BJ (cell line): ENCODE measurements at places on chromosomes 16 and 17.

DNA sequence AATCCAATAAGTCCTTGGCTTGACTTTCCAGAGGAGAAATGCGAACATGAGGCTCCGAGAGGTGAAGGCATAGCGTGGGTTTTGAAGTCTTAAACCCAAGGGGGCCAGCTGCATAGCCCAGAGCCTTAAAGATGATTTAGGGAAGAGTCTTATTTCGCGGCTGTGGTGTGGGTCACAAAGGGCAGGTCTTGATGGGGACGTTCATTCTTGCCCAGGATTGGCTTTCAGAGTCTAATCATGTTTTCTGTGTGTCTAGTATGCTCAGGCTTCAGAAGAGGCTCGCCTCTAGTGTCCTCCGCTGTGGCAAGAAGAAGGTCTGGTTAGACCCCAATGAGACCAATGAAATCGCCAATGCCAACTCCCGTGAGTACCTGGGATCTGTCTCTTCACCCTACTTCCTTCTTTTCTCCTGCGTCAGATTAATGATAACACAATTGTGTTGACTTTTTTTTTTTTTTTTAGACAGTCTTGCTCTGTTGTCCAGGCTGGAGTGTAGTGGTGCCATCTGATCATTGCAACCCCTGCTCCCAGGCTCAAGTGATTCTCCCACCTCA, 951 bp downstream of the RPL19 start:
- no peak for DNase-seq

- no peak for DNase-seq
These were observed 16.4 kb upstream of the CCL23 start for GRCh38 chr17:36034127-36034526.

- DNase-seq = no peak
These were observed 1.3 kb downstream of the CDR2 start for GRCh38 chr16:22372882-22373661.

- no peak for DNase-seq
These were observed 115.6 kb upstream of the CDH5 start for GRCh38 chr16:66250686-66251431.

DNA sequence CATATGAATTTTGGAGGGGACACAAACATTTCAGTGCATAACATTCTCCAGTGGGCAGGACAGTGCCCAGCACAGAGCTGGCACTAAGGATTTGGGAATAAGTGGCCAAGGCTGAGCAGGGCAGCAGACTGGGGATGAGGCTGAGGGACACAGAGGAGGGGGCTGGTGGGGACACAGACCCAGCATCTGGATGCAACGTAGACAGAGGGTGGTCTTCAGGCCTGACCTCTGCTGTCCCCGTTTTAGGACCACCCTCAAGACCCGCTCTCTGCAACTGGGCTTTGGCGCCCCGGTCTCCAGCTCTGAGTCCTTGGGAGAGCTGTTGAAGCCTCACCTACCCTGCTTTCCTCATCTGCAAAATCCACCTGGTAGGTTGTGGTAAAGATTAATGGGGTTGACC, 3.3 kb upstream of the PRSS33 start:
- DNase-seq = no peak

GRCh38 chr16:10868104-10868595, 8.9 kb upstream of the CIITA start:
- DNase-seq = no peak

- no peak for DNase-seq
These were observed 201.7 kb upstream of the NLRP1 start for GRCh38 chr17:5785867-5786509.

- DNase-seq = no peak
These were observed 418.5 kb upstream of the EEF2KMT start for GRCh38 chr16:5516115-5516514.

GRCh38 chr17:41615454-41615853, 2.9 kb upstream of the KRT16 start:
- DNase-seq = no peak

DNA sequence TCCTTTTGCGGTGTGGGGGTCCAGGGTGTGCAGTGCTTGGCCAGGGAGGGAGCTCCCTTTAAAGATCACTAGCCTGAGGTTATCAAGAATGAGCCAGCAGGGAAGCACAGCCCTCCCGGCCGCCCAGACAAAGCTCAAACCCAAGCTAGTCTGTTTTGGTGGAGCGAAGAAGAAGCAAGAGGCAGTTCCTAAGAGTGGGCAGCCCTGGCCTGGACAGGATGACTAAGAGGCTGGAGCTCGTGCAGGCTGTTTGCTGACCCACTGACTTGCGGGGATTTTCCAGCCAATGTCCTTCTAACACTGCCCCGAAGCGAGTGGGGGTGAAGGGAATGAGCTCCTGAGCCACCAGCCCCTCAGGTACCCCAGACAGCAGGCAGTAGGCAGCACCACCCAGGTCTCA, 134.4 kb downstream of the COPRS start:
- DNase-seq = no peak

DNA sequence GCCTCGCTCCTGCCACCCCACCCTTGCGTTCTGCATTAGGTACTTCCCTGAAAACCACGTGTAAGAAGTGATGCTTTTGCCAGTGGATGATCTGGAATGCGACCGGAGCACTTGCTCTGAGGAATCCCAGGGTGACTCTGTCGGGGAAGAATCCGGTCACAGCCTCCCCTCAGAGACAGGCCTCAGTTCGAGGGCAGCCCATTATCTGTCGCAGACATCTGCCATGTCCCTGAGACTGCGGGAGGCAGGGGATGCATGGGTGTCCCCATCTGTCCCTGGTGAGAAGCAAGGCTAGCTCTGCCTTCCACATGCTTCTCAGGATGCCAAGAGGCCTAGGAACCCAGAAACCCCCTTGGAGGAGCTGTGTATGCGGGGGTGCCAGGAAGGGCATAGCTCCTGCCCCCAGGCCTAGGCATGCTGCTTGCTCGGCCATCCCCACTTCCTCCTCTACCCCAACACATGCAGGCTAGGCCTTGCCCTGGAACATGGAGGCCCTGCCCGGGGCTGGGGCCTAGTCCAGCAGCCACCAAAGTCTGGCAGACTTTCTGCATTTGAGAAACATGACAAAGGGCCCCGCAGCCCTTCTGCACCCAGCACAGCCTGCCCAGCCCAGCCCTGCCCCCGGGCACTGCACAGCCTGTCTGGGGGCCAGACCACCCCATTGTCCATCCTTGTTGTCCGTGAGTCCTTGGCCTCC, 20.5 kb downstream of the MNT start:
- no peak for DNase-seq

DNA sequence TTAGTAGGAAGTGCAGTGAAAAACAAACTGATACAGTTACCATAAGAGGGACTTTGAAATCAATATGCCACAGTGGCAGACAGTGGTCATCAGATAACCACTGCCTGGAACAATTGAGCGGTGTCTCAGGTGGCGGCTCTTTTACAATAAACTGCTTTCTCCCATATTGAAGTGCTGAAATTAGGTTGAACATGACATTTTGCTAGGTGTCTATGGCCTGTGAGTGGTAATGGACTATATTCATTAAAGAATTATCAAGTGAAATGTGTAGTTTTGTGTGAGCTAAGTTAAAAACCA, 214.7 kb downstream of the RPTOR start:
- no peak for DNase-seq

DNA sequence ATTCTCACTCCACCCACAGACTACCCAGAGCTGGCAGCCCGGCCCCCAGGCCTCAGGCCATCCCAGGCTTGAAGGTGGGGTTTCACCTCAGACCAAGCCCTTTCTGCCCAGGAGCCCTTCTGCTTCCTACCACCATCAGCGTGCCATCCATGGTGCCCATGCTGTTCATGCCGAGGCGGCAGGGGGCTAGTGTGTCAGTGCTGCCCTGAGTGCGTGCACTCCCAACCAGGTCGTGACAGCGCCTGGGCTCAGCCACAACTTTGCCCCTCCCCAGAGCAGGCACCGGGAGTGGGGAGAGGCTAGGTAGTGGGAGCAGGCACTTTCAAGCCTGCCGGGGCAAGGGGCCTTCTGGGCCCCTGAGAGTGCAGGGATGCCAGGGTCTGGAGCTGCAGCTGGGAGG, 8.5 kb downstream of the B3GNT9 start:
- DNase-seq = no peak

DNA sequence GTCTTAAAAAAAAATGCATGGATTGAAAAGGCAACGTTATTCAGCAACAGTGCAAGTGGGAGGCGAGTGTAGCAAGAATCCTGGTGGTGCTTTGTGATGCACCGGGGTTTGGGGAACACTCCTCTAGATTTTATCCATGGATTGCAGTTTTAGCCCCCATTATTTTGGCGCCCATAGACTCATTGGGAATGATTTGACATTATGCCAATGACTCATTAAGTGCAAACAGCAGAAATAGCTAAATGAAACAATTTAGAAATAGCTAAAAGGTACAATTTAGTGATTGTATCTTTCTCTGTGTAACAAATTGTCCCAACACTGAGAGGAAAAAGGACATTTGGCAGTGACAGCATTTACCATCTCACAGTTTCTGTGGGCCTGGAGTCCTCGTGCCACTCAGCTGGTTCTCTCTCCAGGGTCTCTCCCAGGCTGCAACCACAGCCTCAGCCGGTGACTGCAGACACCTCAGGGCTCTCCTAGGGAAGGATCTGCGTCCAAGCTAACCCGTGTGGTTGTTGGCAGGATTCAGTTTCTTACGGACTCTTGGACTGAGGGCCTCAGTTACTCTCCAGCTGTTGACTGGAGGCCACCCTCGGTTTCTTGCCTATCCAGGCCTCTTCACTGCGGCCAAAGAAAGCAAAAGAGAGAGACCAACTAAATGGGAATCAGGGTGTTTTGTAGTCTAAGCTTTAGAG, 398.7 kb downstream of the SNX29 start:
- DNase-seq = no peak

DNA sequence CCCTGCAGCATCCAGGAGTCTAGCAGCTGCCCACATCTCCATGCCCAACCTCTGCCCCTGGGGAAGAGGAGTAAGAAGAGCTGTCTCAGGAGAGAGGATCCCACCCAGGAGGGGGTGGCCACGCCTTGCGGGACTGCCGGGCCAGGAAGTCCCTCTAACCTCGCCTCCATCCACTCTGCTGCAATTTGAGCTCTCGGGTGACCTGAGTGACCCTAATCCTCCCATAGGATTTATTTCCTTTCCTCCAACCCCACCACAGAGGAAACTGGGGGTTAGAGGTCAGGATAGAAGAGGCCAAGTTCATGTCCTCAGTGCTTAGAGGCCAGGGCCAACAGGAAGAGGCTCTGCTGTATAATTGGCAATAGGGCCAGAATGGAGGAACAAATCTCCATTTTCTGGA, 22.6 kb upstream of the NGFR start:
- no peak for DNase-seq

DNA sequence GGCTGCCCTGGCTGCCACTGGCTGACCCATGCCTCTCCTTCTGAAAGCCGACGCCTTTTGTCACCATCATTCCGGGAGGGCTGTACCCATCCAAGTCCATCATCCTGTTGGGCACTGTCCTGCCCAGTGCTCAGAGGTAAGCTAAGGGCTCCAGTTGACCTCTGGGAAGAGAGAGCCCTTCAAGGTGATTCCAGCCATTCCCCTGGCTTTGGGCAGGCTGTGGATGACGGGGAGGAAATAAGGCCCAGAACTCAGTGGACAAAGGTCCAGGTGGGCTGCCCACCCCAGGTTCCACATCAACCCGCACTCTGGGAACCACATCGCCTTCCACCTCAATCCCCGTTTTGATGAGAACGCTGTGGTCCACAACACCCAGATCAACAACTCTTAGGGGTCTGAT, 45.8 kb downstream of the NOS2 start:
- no peak for DNase-seq

DNA sequence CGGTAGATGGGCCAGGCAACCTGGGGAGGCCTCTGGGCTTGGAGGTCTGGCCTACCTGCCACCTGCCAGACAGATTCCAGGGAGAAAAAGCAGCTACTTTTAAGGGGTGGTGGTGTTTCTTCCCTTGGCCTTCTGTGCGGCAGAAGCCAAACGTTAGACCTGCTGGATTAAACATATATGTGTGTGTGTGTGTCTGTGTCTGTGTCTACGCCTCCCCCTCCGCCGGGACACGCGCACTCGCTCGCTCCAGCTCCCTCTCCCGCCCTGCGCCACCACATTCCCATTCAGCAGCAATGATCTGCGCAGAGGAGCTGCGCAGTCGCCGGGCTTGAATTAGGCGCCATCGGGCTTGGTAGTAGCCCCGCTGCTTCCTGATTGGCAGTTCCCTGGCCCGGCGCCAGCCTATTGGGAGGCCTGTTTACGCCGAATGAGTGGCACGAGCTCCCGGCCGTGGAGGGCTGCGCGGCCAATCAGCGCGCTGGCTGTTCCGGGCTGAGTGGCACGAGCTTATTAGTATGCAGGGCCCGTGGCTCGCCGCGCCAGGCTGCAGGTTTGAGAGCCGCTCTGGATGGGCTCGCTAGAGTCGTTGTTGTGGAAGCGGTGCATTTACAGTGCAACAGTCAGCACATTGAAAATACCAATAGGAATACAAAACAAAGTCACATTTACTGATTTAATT, at the start of gene BAHCC1:
TSS of gene BAHCC1 (plus strand) at position 537 of the 679 bp plus-strand sequence. CDS start 4,283 bp downstream, outside the sequence.
- peak; percentile 97 for DNase-seq

DNA sequence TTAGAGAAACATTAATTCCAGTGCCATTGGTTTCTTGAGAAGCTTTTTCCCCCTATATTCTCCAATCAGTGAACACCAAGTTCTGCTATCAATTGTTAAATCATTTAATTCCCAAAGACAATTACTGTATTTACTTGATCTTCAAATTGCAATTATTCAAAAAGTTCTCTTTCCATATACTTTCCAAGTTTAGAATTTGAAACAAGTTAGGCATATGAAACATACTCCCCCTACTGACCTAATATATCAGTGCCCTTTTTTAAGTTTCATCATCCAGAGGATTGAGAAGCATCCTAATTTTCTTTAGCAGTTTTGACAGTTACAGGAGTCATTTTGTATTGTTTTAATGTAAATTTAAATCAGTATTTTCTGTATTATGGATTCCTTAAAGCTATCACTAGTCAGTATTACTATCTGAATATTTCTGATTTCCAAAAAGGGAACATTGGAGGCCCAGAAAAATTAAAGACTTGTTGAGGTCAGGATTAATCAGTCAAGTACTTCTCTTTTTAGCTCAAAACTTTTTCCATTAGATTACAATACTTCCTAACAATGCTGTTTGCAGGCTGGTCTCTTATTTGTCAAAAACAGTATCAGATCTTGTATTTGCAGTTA, 16.3 kb downstream of the MEIOC start:
- peak; percentile 12 for DNase-seq

DNA sequence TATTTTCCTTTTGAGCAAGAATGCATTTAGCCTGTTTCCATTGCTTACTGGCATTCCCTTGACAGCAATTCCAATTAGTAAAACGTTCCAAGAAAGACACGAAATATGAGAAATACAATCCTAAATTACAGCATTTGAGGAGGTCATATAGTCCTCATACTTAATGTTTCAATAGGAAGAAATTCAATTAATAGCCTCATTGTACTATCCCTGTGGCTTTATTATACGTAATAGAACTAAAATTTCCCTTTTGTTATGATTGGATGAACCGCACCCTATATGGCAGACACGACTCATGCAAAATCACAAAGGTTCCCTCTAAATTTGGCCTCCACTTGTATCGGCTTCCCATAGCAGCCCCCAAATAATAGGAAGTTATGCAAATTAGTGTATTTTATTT, 291.7 kb downstream of the CEP112 start:
- DNase-seq = no peak

- no peak for DNase-seq
These were observed 116.5 kb downstream of the CLEC16A start for GRCh38 chr16:11060842-11061241.

- no peak for DNase-seq
These were observed 102.4 kb downstream of the MAP2K6 start for GRCh38 chr17:69516911-69517310.

GRCh38 chr17:27579897-27580321, 51.1 kb upstream of the LGALS9 start:
- DNase-seq = no peak
